ENCODE measurements at places on chromosomes 12 and 14.

DNA sequence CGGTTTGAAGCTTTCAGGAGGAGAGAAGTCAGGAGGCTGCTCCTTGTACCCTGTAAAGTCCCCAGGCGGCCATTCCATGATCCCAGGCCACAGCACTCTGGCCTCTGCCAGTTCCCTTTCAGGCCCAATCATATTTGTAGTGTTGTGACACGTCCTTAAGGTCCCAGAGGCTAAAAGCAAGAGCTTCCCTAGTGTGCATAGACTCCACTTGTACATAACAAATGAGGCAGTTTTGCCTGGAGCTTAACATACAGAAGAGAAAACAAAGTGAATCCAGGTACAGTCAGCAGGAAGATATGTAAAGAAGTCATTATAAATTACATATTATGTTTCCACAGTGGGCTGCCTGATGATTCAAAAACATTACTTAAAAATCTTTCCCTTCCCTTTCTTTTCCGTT, 81.1 kb upstream of the RPH3A start:
- DNase-seq, result no peak

DNA sequence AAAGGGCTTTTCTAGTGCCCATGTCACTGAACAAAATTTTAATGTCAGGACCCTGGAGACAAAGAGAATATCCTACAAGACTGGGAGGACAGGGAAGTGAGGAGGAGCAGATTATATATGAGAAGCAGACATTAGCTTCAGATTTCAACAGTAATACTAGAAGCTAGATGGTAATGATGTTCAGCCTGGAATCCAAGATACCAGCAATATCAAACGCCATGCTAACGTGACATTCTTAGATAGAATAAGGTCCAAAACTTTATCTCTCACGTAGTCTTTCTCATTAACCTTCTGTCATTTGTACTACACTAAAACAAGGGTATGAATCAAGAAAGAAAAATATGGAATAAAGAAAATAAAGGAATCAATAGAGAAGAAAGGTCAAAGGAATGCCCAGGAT, 18.7 kb downstream of the SOS2 start:
- no peak for DNase-seq

DNA sequence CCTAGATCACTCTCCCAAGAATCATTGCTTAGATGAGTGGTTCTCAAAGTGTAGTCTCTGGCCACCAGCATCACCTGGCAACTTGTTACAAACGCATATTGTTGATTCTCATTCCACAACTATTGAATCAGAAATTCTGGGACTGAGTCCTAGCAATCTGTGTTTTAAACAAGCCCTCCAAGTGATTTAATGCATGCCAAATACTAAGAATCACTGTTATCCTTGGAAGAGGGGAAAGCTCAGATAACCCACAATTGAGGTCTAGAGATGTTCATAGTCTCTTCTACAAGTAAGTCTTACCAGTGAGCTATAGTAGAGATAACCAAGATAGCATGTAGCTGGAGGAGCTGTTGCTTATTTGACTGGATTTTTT, 666.6 kb downstream of the DIO2 start:
- no peak for DNase-seq

DNA sequence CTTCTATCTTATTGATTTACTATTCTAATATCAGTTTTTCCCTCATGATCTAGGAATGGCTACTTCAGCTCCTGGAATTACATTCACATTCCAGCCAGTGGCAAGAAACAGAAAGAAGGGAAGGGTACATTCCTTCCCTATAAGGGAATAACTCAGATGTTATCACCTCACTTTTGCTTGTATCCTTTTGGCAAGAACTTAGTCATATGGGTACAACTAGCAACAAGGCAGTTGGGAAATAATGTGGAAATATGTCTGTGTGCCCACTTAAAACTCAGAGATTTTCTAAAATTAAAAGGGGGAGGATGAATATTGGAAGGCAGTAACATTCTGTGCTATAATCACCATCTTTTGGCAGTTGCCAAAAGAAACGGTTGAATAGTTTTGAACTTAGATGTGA, 85.6 kb downstream of the MSRB3 start:
- DNase-seq, result no peak

DNA sequence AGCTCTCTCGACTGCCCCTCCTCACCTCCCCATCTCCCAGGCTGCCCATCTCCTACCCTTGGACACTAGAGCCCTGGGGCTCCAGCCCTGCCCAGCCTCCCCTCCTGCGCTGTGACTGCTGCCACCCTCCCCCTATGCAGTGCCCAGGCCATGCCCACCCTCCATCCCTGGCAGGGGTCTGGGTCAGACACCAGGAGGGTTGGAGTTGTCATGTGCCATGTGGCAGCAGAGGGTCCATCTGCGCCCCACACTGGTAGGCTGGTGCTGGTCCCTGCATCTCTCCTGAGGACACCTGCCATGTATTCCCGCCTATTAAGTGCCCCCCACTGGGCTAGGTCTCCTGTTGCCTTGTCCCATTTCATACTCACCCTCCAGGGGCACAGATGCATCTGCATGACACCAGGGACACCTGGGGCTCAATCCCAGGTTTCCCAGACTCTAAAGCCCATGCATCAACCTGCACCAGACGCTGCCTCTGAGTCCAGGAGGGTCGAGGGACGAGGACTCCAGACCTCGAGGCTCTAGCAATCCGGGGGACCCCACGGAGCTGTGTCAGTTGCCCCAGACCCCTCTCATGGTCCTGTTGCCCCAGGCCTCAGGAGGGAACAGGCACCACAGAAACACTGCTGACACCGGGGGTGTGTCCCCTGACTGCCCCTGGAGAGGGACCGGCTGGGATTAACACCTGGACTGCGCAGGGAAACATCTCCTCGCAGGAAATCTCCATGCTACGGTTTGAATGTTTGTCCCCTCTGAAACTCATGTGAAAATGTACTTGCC, 23.4 kb upstream of the SFSWAP start:
- no peak for DNase-seq

DNA sequence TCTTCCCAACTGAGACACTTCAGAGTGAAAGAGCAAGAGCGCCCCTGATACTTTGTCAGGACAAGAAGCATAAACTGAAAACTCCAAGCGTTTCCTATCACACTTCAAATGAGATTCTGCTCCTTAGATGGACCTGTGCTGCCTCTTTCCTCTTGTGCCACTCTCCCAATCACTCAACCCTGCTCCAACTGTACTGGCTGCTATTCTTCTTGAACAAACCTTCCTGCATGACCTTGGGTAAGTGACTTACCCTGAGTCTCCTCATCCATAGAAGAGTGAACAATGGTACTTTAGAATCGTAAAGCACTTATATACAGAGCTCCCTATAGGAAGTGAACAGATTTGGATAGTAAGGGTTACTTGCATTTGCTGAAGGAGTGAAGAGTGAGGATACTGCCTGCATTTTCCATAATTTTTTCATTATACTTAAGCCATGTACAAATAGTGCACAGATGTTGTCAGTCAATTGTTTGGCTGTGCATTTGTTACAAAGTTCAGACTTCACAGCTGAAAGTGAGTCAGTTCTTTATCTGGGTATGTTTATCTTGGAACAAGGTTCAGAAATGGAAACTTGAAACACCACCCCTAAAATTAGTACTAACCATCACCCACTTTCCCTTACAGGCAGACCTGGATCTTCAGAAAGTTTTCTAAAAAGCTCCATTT, 10.8 kb downstream of the MTERF2 start:
- DNase-seq, result no peak

DNA sequence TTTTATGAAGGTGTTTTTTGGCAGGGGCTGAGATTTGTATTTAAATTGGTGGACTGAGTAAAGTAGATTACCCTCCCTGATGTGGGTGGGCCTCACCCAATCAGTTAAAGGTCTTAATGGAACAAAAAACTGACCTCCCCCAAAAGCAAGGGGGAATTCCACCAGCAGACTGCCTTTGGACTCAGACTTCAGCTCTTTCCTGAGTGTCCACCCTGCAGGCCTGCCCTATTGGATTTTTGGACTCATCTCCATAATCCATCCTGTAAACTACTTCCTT, 228.4 kb upstream of the CAND1 start:
- DNase-seq, result no peak

- peak; percentile 78 for DNase-seq
These were observed 38.9 kb downstream of the PPP1R13B start for GRCh38 chr14:103808403-103809001.

DNA sequence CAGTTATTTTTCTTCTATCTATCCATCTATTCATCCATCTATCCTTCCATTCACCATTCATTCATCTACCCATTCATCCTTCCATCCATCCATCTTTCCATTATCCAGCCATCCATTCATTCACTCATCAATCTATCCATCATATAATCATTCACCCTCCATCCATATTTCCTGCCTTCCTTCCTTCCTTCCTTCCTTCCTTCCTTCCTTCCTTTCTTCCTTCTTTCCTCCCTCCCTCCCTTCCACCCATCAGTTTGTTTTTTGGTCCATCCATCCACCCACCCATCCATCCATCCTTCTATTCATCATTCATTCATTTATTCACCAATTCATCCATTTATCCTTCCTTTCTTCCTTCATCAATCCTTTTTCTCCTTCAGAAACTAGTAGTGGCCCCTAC, 34.3 kb upstream of the NOS1 start:
- DNase-seq, result no peak

- no peak for DNase-seq
These were observed 266.6 kb upstream of the FAR2 start for GRCh38 chr12:28882444-28882843.

GRCh38 chr12:32365473-32366064, 33.8 kb upstream of the FGD4 start:
- DNase-seq, result peak; percentile 39

DNA sequence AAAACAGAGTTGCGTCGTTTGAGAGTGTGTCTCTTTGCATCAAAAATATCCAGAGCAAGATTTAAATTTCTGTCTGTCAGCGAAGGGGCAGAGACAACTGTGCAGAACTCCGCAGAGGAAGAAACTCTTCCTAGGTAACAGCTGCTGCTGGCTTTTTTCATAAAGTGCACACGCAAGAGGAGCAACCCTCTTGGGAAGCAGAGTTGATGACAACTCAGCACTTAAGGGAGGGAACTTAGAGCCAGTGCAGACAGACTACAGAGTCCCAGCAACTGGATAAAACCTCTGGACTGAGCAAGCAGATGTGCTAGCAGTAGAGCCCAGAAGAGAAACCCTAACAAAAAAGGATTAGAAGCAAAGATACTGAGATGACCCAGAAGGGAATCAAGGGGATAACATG, 337.1 kb downstream of the PCNX1 start:
- no peak for DNase-seq

- DNase-seq, result no peak
These were observed 54.7 kb downstream of the PRIMA1 start for GRCh38 chr14:93733631-93734030.

- no peak for DNase-seq
These were observed 172.8 kb downstream of the TMEM132C start for GRCh38 chr12:128439796-128440195.

DNA sequence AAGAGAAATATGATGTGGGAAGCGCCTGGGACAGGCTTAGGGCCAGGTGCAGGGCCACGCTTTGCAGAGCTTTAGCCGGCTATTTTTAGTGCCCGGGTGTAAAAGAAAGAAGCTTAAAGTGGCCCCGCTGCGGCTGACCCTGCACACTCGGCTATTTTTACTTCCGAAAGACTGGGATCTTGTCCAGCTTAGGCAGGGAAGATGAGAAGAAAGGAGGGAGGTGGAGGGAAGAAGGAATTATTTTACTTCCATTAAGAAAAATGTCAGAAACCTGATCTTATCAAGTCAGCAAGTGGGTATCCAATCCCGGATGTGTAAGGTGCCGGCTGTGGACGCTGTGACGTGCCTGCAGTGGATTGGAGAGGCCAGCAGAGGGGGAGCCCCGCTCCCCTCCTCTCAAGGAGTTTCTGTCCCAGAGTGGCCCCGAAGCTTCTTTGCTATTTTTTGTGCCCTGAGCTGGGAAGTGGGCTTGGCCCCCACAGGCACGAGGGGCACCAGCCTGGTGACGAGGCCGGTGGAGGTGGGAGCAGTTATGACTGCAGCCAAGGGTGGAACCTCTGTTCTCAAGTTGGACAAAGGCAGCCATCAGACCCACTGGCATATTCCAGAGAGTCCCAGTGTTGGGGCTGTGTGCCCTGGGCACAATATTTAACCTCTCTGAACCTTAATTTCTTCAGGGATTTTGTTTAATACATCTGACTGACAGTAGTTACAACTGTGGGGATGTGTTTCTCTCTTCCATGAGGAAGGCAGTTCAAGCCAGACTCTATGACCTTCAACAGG, 97.7 kb downstream of the ESRRB start:
- no peak for DNase-seq

DNA sequence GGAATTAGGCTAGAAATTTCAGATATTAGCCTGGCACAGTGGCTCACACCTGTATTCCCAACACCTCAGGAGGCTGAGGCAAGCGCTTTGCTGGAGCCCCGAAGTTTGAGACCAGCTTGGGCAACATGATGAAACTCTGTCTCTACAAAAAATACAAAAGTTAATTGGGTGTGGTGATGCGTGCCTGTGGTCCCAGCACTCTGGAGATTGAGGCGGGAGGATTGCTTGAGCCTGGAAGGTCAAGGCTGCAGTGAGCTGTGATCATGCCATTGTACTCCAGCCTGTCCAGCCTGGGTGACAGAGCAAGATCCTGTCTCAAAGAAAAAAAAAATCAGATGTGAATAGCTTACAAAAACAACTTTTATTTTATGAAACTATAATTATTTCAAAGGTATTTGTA, 15.1 kb downstream of the FRMD6 start:
- DNase-seq, result no peak

DNA sequence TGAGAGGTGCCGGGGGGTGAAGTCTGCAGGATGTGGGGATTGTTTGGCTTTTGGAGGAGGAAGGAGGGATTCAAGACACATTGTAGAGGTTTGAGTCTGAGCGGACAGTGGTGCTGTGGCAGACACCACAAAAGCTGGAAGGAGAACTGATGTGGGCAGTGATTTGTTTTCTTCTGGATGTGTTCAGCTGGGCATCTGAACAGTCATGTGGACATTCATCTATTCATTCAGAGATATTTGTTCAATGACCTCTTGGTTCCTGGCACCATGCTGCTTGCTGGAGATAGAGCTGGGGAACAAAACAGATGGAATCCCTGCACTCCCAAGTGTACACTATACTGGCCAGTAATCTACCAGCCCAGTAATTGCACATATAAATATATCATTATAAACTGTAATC, 64.0 kb downstream of the PTPN11 start:
- DNase-seq, result no peak

DNA sequence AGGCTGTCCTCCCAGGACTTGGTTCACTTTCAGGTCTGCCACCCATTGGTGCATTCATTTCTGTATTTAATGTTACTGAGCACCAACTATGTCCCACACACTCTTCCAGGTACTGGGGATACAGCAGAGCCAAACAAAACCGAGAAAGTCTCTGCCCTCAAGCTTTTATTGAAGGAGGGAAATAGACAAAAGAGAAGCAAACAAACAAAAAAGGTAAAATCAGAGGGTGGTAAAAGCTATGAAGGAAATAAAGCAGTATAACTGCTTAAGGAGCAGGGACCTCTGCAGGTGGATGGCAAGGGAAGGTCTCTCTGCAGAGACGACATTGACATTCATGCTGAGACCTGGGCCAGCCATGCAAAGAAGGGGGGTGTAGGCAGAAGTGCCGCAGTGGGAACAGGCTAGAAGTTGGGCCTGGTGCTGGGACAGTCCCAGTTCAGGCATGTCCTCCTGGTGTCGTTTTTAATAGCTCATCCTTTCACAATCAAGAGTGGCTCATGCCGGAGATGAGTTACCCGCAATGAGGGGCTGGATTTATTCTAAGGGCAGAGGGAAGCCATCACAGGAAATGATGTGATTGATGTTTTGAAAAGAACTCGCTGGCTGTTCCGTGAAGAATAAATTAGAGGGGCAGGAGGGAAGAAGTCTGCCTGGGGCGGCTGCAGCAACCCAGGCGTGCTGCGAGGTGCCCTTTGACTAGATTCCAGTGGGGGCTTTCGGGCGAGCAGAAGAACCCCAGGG, 72.8 kb downstream of the IRF2BPL start:
- peak; percentile 72 for DNase-seq

GRCh38 chr12:52082026-52082668, 2.6 kb downstream of the SMIM41 start:
- DNase-seq, result no peak
